ENCODE measurements at places on chromosomes 1 and 21.

GRCh38 chr1:6505367-6506209 is 14.1 kb upstream of the PLEKHG5 start:
- no peak for DNase-seq

GRCh38 chr1:64915381-64916274 is 50.7 kb downstream of the JAK1 start:
- DNase-seq = no peak

- DNase-seq = no peak
Observed at GRCh38 chr1:920521-920920, 3.2 kb upstream of the SAMD11 start.

DNA sequence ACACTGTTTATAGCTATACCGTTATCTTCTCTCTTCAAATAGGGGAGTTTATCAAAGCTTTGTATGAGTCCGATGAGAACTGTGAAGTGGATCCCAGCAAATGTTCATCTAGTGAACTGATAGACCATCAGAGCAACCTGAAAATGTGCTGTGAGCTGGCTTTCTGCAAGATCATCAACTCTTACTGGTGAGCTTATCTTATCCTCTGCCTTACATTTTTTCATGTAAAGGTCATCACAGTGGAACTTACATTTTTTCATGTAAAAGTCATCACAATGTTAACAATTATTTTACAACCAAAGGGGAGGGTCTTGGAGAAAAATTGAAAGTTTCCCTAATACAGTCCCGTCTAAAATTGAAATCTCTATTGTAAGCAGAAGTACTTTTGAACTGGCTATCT is 45.2 kb downstream of the CLEC20A start:
- no peak for DNase-seq

DNA sequence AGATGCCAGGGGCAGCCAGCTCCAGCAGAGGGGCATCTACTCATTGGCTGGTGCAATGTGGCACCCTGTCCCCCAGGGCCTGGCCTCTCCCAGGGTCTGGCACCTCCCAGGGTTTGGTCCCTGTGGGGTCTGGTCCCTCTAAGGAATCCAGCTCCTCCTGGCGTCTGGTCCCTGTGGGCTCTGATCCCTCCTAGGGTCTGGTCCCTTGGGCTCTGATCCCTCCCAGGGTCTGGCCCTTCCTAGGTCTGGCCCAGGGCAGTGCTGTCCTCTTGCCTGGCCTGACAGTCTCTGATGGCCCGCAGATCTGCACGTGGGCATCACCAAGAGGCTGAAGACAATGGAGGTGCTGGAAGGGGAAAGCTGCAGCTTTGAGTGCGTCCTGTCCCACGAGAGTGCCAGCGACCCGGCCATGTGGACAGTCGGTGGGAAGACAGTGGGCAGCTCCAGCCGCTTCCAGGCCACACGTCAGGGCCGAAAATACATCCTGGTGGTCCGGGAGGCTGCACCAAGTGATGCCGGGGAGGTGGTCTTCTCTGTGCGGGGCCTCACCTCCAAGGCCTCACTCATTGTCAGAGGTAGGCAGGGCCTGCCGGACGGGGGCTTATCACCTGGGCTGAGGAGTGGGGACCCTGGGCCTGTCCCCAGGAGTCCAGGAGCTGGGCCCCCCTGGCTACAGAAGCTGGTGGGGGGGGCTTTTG is 73.9 kb downstream of the OBSCN start:
- no peak for DNase-seq

DNA sequence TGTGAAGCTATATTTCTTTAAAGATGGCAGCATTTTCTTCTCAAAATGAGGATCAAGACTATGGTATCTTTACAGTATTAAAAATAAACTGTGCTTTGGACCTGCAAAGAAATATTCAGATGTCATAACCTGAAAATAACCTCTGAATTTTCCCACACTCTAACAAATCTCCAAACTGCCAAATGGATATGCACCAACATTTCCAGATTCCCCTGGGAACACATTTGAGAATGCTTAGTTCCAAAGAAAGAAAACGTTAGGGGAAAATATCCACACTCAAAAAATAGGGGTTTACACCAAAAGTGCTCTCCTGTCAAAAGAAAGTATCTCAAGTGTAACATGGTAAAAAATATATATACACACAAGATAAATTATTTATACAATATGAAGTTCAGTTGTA is 69.1 kb upstream of the ARHGAP29 start:
- no peak for DNase-seq

- DNase-seq = no peak
Observed at GRCh38 chr1:53088616-53089300, 26.7 kb downstream of the PODN start.

GRCh38 chr1:26618561-26618960 is 77.3 kb upstream of the ARID1A start:
- DNase-seq = no peak

DNA sequence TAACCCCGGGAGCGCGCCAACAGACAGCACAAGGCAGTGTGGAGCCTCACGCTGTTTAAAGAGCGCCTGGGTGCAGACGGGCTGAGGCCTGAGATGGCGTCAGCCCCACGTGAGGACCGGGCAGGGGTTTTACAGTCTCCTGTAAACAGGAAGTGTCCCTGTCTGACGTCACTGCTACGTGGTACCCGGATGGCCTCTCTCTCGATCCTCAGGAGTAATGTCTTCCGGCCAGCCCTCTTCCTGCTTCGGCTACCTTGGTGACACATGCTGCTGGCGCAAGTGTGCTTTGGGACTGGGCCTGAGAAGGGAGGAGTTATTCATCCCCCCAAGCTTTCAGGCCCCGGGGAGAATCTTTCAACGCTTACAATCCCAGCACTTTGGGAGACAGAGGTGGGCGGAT is 41.2 kb downstream of the CNST start:
- no peak for DNase-seq

- DNase-seq = peak; percentile 21
Observed at GRCh38 chr1:9658199-9658598, 6.7 kb downstream of the PIK3CD start.

DNA sequence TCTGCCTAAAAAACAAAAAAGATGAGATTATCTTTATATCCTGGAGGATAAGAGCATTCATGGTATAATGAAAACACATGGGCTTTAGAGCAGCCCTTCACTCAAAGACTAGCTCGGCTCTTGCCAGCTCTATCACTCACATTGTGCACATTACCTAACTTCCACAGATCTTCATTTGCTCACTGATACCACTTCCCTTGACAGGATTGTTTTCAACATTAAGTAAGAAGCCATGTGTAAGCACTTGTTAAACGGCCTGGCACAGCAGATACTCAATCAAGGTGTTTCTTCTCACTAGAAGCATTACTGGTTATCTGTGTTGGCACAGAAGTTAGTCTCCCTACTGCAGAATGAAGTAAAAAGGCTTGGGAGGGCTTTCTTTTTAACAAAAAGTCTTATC is 18.7 kb downstream of the LPGAT1 start:
- no peak for DNase-seq

- no peak for DNase-seq
Observed at GRCh38 chr1:202498542-202498941, 150.0 kb downstream of the PPP1R12B start.

DNA sequence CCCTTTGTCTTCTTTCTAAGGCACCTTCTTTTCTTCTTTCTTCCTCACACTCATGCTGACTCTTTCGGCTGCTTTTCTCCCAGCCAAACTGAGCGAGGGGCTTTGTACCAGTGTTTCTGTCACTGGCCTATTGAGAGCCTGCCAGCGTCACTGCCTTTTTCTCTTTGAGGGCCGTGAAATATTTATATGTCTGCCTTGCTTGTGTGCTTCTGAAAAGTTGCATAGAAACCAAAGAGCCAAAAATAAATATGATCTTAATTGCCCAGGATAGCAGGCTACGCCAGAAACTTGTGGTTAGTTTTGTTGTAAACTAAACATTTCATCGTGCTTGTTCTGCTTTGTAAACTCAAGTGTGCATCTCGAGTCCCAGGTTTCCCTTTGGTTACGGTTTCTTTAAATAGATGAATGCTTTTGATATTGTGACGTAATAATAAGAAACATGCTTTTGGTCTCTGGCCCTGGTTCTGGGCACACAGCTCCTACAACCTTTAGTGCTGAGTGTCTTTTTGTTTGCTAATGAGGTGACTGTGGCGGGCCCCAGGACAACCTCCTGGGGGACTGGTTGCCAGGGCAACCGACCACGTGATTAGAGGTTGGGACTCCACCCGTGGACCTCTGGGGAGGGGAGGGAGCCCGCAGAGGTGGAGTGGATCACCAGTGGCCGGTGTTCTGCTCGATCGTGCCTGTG is 10.8 kb downstream of the SLC37A1 start:
- peak; percentile 43 for DNase-seq

- DNase-seq = peak; percentile 90
Observed at GRCh38 chr21:45228171-45228641, 59.5 kb downstream of the POFUT2 start.

DNA sequence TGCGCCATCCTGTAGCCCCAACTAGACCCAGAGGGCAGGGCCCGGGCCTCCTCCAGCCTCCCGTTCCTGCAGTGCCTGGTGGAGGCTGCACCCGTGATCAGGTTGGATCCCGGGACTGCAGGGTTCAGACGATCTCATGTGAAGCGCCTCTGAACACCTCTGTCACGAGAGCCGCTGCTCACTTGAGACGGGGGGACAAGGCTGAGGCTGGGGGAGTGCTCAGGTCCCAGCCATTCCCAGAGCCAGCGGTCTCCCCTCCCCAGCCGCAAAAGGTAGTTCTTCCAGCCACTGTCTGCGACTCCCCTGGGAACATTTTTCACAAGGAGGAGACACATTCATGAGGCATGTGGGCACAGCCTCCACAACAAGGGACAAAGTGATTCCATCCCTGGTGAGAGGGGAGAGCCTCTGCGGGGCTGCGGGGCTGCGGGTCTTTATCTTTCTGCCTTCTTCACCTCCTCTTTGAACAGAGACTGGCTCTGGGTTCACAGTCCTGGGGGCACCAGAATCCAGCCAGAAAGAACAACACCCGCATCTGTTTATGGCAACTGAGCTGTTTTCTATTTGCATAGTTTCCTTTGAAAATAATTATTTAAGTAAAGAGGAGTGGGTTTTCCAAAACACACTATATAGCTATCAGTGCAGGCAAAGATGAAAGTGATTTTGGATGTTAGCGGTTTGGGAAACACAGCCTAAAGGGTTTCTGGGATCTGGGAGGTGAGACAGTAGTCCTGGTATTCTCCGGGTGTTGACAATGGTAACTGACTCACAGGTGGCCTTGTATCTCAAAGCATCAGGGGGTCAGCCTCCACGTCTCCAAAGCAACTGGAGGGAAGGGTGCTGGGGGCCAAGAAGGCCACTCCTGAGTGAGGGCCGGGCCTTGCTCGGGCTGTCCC is 13.0 kb upstream of the LDLRAP1 start:
- DNase-seq = no peak

GRCh38 chr21:35506771-35507170 is 457.7 kb upstream of the RUNX1 start:
- DNase-seq = no peak

- DNase-seq = no peak
Observed at GRCh38 chr1:50977575-50978143, 7.6 kb downstream of the CDKN2C start.

GRCh38 chr1:3444736-3445135 is 9.7 kb upstream of the ARHGEF16 start:
- DNase-seq = no peak

DNA sequence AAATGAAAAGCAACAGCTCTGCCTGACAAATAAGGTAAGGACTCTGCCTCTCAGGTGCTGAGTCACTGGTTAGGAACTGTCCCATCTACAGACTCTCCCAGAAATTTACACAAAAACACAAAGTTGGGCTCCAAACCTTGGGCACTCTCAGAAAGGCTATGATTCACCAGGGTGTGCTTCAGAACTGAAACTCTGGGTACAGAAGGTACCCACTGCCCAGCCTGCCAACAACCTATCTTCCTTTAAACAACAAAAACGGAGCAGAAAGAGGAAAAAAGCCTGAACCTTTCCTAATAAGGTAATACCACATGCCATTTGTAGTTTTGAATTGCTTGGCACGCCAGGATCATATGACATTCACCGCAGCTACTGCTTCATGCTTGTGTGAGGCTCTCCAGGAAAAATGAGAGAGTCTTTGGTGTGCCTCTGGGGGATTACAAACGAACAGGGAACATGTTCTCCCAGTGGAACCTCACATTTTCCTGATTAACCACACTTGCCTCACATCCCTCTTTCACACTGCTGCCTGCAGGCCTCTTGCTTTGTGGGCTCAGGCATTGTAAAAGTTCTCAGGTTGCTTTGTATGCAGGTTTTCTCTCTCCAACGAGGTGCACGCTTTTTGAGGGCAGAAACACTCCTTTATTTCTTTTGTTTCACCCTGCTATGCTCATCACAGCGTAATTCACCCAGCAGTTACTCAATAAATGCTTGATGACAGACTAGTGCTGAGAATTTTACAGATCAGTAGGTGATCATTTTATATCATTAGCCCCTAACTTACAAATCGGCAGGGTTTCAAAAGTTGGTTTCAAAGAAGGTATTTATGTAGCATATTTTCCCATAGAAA is 65.1 kb downstream of the GADD45A start:
- no peak for DNase-seq

GRCh38 chr1:155884982-155885381 is 25.6 kb downstream of the SYT11 start:
- DNase-seq = no peak

- DNase-seq = no peak
Observed at GRCh38 chr1:61202854-61203598, 120.7 kb downstream of the NFIA start.

- DNase-seq = no peak
Observed at GRCh38 chr21:31107176-31107785, 69.0 kb upstream of the KRTAP19-8 start.

- DNase-seq = no peak
Observed at GRCh38 chr1:81543764-81544163, 257.0 kb upstream of the ADGRL2 start.

DNA sequence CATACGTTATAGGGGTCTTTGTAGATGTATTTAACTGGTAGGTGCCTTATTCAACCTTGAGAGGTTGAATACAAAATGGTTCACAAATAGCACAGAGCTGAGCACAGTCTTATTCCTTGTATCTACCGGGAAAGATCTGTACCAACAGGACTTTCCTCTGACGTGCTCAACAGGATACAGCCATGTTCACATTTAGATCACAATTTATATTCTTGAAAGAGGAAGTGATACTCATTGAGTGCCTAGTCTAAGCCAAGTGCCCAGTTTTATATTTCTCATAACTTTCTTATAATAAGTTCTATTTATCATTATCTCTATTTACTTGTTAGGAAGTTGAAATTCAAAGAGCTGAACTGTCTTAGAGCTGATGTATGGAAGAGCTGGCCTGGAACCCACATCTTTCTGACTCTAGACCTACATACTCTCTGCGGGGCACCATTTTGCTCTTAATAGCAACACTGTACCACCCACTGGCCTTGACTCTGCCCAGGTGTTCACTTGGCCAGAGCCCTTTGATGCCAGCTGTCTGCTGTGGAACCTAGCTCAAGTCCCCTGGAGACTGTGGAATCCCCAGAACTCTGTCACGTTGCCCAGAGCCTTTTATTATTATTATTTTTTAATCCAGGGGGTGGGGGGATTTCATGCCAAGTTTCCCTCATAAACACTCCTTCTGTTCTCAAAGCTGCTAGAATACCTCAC is 156.2 kb downstream of the TPR start:
- no peak for DNase-seq

- no peak for DNase-seq
Observed at GRCh38 chr21:38979271-38980121, 173.8 kb downstream of the ETS2 start.

DNA sequence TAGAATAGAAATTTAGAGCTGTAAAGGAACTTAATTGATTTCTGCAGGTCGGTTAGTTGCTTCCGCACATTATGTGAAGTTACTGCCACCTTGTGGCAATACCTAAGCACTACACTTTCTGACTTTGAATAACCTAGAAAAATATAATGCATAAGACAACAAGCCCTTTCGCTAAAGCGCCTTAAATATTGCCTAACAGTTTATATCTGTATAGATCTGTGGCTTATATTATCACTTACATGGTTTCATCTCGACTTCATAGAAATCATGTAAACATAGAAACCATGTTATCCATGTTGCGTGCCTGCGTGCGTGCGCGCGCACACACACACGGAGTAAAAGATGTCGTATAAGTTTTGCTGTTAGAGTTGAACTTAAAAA is 10.9 kb upstream of the IFI16 start:
- DNase-seq = peak; percentile 86

Data from CD4-positive, alpha-beta T cell treated with Interleukin-2 at 100 ng/mL for 4 hours (primary cell).